ENCODE measurements at places on chromosomes 1 and 21. TPM values are rescaled to one million over a fixed set of nuclear protein-coding genes. Genes with fewer than 3 reads are reported as not detected.

DNA sequence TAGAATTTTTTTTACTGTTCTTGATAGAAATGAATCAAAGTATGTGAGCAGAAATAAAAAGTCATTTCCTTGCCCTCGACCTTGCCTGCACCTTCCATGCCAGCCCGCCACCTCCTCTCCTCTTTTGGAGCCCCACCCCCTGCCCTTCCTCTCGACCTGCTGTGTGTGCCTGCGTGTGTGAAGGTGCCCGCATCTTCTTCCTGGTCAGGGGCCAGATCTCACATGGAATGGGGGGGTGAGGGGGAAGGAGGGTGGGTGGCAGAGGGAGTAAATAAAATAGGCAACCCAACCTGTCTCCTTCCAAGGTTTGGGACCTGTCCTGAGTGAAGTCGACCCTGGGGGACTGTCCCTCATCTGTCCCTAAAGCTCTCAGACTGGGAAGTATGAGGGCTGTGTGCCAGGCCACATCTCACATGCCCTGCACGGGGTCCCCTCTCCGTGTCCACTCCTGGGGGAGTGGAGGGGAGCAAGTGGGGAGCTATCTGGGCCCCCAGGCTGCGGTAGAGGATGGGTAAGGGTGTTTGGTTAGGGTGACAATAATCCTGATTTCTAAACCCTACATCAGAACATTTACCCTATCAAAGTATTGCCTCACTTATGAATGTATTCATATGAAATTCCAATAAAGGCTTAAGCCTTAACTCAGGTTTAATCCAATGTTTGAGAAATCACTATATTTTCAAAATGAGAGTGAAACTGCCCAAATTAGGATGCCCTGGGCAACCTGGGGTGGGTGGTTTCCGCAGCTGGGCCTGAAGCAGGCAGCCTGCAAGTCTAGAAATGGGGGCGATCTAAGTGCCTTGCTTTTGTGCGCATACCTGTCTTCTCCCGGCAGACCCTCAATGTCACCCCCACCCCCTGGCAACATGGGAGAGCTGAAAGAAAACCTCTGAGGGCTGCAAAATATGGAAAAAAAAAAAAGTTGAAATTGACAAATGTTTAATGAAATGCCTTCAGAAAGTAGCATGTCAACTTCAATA is 15.4 kb downstream of the AMPD2 start:
- DNase-seq, result no peak
- H3K27ac ChIP-seq, result peak overlapping the region; percentile 49
- peaks cover 4% of the 10 kb centered on the region for H3K36me3 ChIP-seq
- peaks cover 2% of the 10 kb centered on the region for H3K27me3 ChIP-seq
- peaks cover 5% of the 10 kb centered on the region for H3K4me1 ChIP-seq

DNA sequence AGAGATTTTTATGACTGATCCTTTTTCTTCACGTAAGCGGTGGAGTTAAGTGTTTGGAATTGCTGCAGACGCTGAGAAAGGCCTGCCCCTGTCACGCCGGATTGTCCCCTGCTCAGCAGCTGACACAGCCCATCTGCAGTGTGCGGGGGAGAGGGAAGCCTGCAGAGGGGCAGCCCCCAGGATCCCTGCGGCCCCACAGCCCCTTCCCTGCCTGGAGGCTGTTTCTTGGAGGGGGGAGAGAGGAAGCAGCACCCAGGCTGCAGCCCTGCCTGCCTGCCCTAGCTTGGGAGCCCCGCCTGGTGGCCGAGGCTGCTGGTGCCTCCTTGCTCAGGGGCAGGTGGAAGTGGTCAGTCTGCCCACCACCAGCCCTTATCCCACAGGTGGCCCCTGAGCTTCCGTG is 50.7 kb downstream of the PRDM16 start:
- no peak overlapping the region for H3K4me3 ChIP-seq
- no peaks in the 10 kb centered on the region for H3K27me3 ChIP-seq
- no peak for DNase-seq
- H3K36me3 ChIP-seq, result no peaks in the 10 kb centered on the region
- no peak overlapping the region for H3K27ac ChIP-seq

- H3K36me3 ChIP-seq, result no peaks in the 10 kb centered on the region
- peaks cover 16% of the 10 kb centered on the region for H3K27me3 ChIP-seq
- H3K4me1 ChIP-seq, result peaks cover 47% of the 10 kb centered on the region
- H3K4me3 ChIP-seq, result peak overlapping the region; percentile 79
- peak overlapping the region; percentile 87 for H3K27ac ChIP-seq
Measured at GRCh38 chr1:234478152-234478480, 863 bp downstream of the TARBP1 start.

GRCh38 chr1:157697781-157698569 is 2.6 kb downstream of the FCRL3 start:
- H3K4me3 ChIP-seq, result peak overlapping the region; percentile 93
- peak; percentile 26 for DNase-seq
- H3K36me3 ChIP-seq, result peaks cover 31% of the 10 kb centered on the region
- no peaks in the 10 kb centered on the region for H3K27me3 ChIP-seq

Gene KAZN
- polyA plus RNA-seq, result not detected

Gene TEX38
- polyA plus RNA-seq, result not detected

GRCh38 chr1:83029050-83029449 is 969.9 kb downstream of the TTLL7 start:
- no peaks in the 10 kb centered on the region for H3K36me3 ChIP-seq
- no peak overlapping the region for H3K4me3 ChIP-seq
- H3K27ac ChIP-seq, result no peak overlapping the region
- DNase-seq, result no peak
- no peaks in the 10 kb centered on the region for H3K27me3 ChIP-seq
- no peaks in the 10 kb centered on the region for H3K4me1 ChIP-seq

DNA sequence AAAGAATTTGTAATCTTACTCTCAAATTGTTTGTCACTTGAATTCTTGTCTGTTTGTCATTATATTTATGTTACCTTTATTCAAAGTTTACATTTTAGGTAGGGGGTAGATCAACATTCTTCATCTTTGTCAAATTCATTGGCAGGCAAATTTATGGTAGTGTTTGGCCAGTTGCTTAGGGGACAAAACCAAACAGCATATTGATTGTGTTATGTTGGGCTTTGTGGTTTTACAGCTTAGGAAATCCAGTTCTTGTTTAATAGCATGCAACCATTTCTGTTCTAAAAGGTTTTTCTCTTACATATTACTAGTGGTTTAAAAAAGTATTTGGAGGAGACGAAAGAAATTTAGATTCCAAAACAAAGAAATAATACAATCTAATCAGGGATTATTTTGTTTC is 91.4 kb downstream of the HMCN1 start:
- H3K27ac ChIP-seq, result no peak overlapping the region
- no peak overlapping the region for H3K4me3 ChIP-seq
- no peak for DNase-seq
- no peaks in the 10 kb centered on the region for H3K4me1 ChIP-seq

- H3K27ac ChIP-seq, result no peak overlapping the region
- H3K4me3 ChIP-seq, result no peak overlapping the region
- peaks cover 45% of the 10 kb centered on the region for H3K27me3 ChIP-seq
- H3K4me1 ChIP-seq, result no peaks in the 10 kb centered on the region
- DNase-seq, result no peak
Measured at GRCh38 chr1:20389571-20389970, 96.4 kb downstream of the CAMK2N1 start.

GRCh38 chr1:96538883-96539282 is 182.7 kb upstream of the PTBP2 start:
- H3K4me1 ChIP-seq, result no peaks in the 10 kb centered on the region
- no peak for DNase-seq
- no peaks in the 10 kb centered on the region for H3K36me3 ChIP-seq
- no peak overlapping the region for H3K4me3 ChIP-seq
- H3K27me3 ChIP-seq, result no peaks in the 10 kb centered on the region

DNA sequence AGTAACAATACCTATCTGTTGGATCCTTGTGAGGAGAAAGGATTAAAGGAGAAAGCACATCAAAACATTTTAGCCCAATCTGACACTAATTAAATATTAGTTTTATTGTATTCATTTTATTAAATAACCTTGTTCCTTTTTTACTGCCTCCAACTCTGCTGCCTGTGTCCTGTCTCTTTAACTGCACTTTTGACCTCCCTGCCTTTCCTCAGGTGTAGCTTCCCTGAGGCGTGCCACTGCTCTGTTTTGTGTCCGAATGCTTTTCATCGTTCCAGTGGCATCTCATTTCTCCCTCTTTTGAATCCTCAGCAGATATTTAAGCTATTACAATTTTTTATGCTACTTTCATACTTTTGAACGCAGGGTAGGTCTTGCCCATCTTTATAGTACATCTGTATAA is 10.3 kb downstream of the SPRTN start:
- H3K36me3 ChIP-seq, result peaks cover 37% of the 10 kb centered on the region
- no peak for DNase-seq
- H3K27me3 ChIP-seq, result no peaks in the 10 kb centered on the region
- H3K27ac ChIP-seq, result no peak overlapping the region
- H3K4me3 ChIP-seq, result no peak overlapping the region
- H3K4me1 ChIP-seq, result no peaks in the 10 kb centered on the region

GRCh38 chr21:22758478-22758877 is 1760.3 kb downstream of the NCAM2 start:
- H3K4me3 ChIP-seq, result no peak overlapping the region
- no peaks in the 10 kb centered on the region for H3K27me3 ChIP-seq
- no peaks in the 10 kb centered on the region for H3K36me3 ChIP-seq
- no peak for DNase-seq

- no peaks in the 10 kb centered on the region for H3K27me3 ChIP-seq
- no peak overlapping the region for H3K4me3 ChIP-seq
- no peak for DNase-seq
- H3K27ac ChIP-seq, result no peak overlapping the region
Measured at GRCh38 chr1:116531917-116532316, 38.9 kb downstream of the CD58 start.

Gene CTH
- polyA plus RNA-seq, result 0.74 TPM

DNA sequence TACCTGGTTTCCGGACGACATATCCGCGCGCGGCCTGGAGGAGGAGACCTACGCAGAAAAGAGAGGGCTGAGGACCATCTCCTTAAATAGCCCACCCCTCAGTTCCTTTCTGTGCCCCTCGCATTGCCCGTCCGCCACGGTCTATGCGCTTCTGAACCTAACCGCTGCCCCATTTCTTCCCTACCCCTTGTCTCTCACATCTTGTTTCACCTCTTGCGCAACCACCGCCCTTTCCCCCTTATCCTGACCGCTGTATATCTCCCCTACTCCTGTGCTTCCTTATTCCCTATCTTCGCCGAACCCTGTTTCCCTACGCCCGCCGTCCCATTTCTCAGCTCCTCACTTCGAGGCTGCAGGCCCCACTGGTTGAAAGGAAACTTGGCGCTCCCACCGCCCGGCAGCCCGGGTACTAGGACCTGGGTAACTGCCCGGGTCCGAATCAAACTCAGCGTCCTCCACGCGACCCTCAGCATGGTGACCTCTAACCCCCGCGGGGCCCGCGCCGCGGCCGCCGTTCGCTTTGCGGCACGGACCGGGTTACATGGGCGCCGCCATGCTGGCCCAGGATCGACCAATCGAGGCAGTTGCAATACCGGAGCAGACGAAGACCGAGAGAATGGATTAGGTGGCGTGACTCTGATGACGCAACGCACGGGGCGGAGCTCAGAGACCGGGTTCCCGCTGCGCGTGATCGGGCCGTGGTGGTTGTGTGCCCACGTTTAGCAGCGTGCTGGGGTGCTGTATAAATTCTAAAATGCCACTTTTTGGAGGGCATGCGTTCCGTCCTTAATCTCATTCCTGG is at the start of gene MRPS15:
Gene MRPS15, minus strand, starts transcription at position 582 of the 802 bp plus-strand sequence. Its CDS starts 109 bp downstream, at position 473.
- peak within 1 kb of the TSS; percentile 99 for H3K27ac ChIP-seq
- H3K4me3 ChIP-seq, result peak within 1 kb of the TSS; percentile 97
- H3K4me1 ChIP-seq, result peaks cover 24% of the 10 kb centered on the region
- peak; percentile 94 for DNase-seq
- peaks cover 8% of the 10 kb centered on the region for H3K36me3 ChIP-seq

DNA sequence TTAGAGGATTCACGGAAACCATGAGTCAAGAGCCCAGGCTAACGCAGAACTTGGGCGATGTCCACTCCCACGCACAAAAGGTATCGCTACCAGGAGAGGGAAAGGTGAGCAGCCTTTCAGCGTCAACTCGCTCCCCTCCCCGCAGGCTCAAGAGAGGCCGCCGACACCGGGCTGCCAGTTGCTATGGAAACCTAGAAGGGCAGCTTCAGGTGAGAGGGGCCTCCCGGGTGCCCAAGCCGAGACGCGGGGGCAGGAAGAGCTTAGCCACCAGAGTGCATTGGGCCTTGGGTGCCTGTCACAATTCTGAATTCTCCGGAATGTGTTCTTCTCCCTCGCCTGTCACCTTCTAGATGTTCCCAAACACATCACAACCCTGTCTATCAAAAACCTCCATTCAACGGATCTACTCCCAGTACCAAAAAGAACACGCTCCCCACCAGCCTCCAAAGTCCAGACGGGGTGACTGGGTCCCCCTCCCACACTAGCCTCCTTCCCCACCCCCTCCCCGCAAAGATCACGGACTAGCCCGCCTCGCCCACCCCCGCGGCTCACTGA is 694 bp downstream of the MEAF6 start:
- peak overlapping the region; percentile 93 for H3K27ac ChIP-seq
- peaks cover 42% of the 10 kb centered on the region for H3K4me1 ChIP-seq
- peak; percentile 41 for DNase-seq
- H3K27me3 ChIP-seq, result no peaks in the 10 kb centered on the region
- H3K36me3 ChIP-seq, result peaks cover 6% of the 10 kb centered on the region
- peak overlapping the region; percentile 96 for H3K4me3 ChIP-seq

DNA sequence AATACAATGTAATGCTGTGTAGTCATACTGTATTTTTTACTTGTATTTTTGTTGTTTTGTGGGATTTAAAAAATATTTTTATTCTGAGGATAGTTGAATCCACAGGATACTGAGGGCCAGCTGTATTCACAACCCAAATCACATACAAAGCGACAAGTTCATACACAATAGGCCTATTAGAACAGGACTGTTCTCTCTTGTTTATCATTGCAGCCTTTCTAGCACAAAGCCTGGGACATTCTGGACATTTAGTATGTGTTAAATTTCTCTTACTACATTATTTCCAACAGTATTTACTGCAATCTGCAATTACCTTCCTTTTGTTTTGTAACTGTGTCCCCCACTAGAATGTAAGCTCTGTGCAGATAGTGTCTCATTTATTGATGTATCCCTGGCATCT is 65.4 kb downstream of the SLC35A3 start:
- H3K27ac ChIP-seq, result no peak overlapping the region
- H3K4me1 ChIP-seq, result peaks cover 24% of the 10 kb centered on the region
- H3K36me3 ChIP-seq, result peaks cover 7% of the 10 kb centered on the region
- no peaks in the 10 kb centered on the region for H3K27me3 ChIP-seq

GRCh38 chr1:221487781-221488524 is 253.9 kb downstream of the DUSP10 start:
- DNase-seq, result no peak
- no peaks in the 10 kb centered on the region for H3K27me3 ChIP-seq
- H3K4me1 ChIP-seq, result no peaks in the 10 kb centered on the region
- H3K27ac ChIP-seq, result no peak overlapping the region
- H3K4me3 ChIP-seq, result no peak overlapping the region

DNA sequence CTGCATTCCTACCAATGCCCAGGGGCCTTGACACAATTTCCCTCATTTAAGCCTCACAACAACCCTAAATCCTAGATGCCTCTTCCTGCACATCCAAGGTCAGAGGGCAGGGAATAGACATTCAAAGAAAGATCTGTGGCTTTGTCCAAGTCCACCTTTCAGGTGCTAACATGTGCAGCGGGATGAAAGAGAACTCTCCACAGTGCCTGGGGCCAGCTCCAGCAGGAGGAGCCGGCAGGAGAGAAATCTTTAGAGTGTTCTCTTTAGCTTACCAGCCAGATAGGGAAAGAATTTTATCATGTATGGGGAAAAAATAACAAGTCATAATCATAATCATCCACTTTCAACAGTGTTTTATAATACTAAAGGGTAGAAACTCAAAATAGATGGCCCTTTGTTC is 319.7 kb downstream of the MATN1 start:
- H3K36me3 ChIP-seq, result no peaks in the 10 kb centered on the region
- no peak for DNase-seq
- H3K4me3 ChIP-seq, result no peak overlapping the region
- H3K27me3 ChIP-seq, result peaks cover 44% of the 10 kb centered on the region
- H3K4me1 ChIP-seq, result no peaks in the 10 kb centered on the region

Gene RPTN
- not detected for polyA plus RNA-seq

- no peak for DNase-seq
- H3K27ac ChIP-seq, result no peak overlapping the region
- no peaks in the 10 kb centered on the region for H3K4me1 ChIP-seq
Measured at GRCh38 chr1:94125551-94126514, 4.9 kb upstream of the ABCA4 start.

Data from naive B cell (primary cell).